B cell (primary cell): ENCODE measurements at places on chromosomes 11 and 22. TPM values are rescaled to one million over a fixed set of nuclear protein-coding genes. Genes with fewer than 3 reads are reported as not detected.

The GAB2 gene
- 85.9 and 89.9 TPM in 2 replicates for total RNA-seq

DNA sequence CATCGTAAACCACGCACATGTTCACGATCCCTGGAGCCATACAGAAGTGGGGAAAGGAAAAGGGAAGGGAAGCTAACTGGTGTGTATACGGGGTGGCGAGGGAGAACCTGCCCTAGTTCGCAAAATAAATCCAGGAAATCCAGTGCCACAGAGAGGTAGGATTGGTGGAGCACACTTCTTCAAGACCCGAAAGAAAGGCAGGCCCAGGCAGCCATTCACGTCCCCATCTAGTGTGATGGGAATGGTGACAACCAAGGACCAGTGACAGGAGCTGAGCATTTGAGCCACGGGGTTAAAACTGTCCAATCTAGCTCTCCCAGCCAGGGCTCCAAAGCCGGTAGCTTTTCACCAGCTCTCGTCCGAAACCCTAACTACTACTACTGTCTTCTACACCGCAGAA lies 53.7 kb downstream of the IGSF9B start:
- no peaks in the 10 kb centered on the region for H3K36me3 ChIP-seq
- peaks cover 2% of the 10 kb centered on the region for H3K4me1 ChIP-seq
- H3K4me3 ChIP-seq, result no peak overlapping the region
- H3K27ac ChIP-seq, result no peak overlapping the region

GRCh38 chr11:75100314-75100713 lies 3.6 kb upstream of the OR2AT4 start:
- H3K36me3 ChIP-seq, result no peaks in the 10 kb centered on the region
- H3K4me3 ChIP-seq, result no peak overlapping the region
- H3K27ac ChIP-seq, result no peak overlapping the region
- no peaks in the 10 kb centered on the region for H3K4me1 ChIP-seq

DNA sequence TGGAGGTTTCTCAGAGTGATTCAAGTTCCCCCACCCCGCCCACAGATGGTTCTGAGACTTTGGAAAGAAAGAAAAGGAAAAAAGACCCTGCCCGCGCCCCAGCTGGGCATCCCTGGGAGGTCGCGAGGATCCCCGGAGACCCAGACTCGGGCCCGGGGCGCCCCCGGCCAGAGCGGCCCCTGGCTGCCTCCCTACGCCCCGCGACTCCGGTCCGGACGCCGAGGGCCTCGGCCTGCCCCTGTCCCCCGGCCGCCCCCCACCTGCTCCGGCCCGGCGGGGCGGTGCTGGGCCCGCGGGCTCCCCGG lies 2.3 kb upstream of the AIFM3 start:
- H3K27me3 ChIP-seq, result peaks cover 23% of the 10 kb centered on the region
- H3K4me3 ChIP-seq, result peak overlapping the region; percentile 25
- H3K27ac ChIP-seq, result no peak overlapping the region
- no peak for DNase-seq
- H3K36me3 ChIP-seq, result no peaks in the 10 kb centered on the region
- peaks cover 36% of the 10 kb centered on the region for H3K4me1 ChIP-seq

The IL18 gene
- 0.58 and 0.67 TPM in 2 replicates for total RNA-seq

DNA sequence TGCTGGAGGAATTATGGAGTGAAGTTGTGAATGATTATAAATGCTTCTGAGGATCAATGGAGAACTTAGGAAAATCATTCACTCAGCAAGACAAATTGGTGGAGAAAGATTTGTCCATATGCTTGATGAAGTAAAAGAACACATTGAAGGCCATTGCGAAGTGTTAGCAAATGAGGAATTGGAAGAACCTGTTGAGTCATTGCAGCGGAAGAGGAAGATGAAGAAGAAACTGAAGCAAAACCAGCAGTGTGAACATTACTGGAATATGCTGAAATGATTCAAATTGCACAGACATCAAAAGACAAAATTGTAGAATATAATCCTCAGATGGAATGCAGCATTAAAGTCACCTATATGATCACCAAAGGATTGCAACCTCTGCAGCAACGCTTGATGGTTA lies 168.1 kb downstream of the ADAMTS15 start:
- DNase-seq, result no peak
- no peaks in the 10 kb centered on the region for H3K27me3 ChIP-seq
- no peak overlapping the region for H3K4me3 ChIP-seq
- H3K4me1 ChIP-seq, result no peaks in the 10 kb centered on the region
- H3K27ac ChIP-seq, result no peak overlapping the region

DNA sequence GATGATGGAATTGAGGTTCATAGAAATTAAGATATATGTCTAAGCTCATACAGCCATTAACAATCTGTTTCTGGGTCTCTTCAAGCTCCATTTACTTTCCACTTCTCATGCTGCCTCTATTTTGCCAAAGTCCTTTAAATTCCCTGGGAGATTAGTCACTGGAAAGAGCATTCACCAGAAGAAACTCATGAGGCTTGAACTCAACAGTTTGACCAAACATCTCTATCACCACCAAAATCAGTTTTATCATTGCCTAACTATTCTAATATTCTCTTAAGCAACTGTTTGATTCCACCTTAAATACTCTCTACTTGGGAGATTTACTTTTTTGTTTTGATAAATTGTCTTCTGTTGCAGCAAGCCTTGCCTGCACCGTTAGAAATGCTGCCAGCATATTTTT lies 881.3 kb downstream of the KCNA4 start:
- H3K27ac ChIP-seq, result no peak overlapping the region
- no peak overlapping the region for H3K4me3 ChIP-seq
- no peaks in the 10 kb centered on the region for H3K4me1 ChIP-seq
- H3K36me3 ChIP-seq, result no peaks in the 10 kb centered on the region
- DNase-seq, result no peak

The RFPL3 gene
- total RNA-seq, result not detected in 2 replicates

The LSP1 gene
- 445 and 446 TPM in 2 replicates for total RNA-seq

- no peaks in the 10 kb centered on the region for H3K4me1 ChIP-seq
- no peak overlapping the region for H3K27ac ChIP-seq
- H3K36me3 ChIP-seq, result no peaks in the 10 kb centered on the region
- peaks cover 4% of the 10 kb centered on the region for H3K27me3 ChIP-seq
- DNase-seq, result no peak
Observed at GRCh38 chr22:27772081-27772983, 29.2 kb downstream of the MN1 start.

- no peaks in the 10 kb centered on the region for H3K36me3 ChIP-seq
- no peak overlapping the region for H3K4me3 ChIP-seq
- no peak for DNase-seq
Observed at GRCh38 chr11:131579932-131580387, 209.5 kb downstream of the NTM start.

- no peaks in the 10 kb centered on the region for H3K27me3 ChIP-seq
- no peaks in the 10 kb centered on the region for H3K36me3 ChIP-seq
- H3K4me1 ChIP-seq, result peaks cover 70% of the 10 kb centered on the region
- DNase-seq, result peak; percentile 87
- H3K4me3 ChIP-seq, result peak overlapping the region; percentile 8
Observed at GRCh38 chr11:67351275-67352005, 1.9 kb downstream of the POLD4 start.

GRCh38 chr11:44452827-44453572 lies 112.5 kb upstream of the CD82 start:
- no peak for DNase-seq
- H3K27ac ChIP-seq, result no peak overlapping the region
- no peaks in the 10 kb centered on the region for H3K4me1 ChIP-seq
- H3K27me3 ChIP-seq, result no peaks in the 10 kb centered on the region
- H3K4me3 ChIP-seq, result no peak overlapping the region
- H3K36me3 ChIP-seq, result no peaks in the 10 kb centered on the region

GRCh38 chr11:61895046-61895717 lies 3.8 kb upstream of the FADS3 start:
- H3K4me3 ChIP-seq, result no peak overlapping the region
- no peaks in the 10 kb centered on the region for H3K36me3 ChIP-seq
- no peak overlapping the region for H3K27ac ChIP-seq
- peaks cover 52% of the 10 kb centered on the region for H3K4me1 ChIP-seq
- no peak for DNase-seq

The MRPL17 gene
- 18.2 and 23.1 TPM in 2 replicates for total RNA-seq

DNA sequence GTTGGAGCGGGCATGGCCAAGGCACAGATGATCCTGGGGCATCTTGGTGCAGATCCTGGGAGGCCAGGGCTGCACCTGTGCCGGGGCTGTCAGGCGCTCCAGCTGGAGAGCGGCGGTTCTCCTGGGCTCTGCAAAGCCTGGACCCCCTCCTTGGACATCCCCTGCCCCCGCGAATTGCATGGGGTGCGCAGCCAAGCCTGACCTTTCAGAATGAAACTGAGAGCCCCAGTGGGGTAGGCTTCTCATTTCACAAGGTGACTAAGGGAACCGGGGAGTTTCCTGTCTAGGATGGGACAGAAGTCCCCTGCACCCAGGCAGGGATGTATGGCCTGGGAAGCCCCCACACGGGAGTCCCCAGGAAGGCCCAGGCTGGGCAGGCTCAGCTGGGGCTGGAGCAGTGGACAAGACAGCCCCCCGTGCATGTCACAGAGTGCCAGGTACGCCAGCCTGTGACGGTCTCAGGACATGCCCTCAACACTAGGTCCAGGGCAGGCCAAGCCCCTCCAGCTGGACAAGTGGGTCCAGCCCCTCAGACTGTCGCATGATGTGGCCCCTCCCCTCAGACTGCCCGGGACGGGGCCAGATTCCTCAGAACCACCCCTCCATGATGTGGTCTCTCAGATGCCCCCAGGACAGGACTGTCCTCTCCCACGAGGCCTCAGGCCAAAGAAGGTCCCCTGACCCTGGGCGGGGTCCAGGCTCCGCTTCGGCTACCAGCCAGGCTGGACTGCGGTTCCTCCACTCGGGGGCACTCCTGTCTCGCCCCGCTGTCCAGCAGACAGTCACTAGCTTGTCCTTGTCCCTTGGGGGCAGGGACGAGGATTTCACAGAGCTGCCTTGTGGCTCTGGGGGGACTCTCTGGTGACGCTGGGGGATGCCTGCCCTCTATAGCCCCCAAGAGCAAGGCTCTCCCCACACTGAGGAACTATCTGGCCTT lies 2.3 kb downstream of the LSP1 start:
- no peaks in the 10 kb centered on the region for H3K36me3 ChIP-seq
- H3K4me1 ChIP-seq, result peaks cover 58% of the 10 kb centered on the region
- peak overlapping the region; percentile 73 for H3K4me3 ChIP-seq
- no peaks in the 10 kb centered on the region for H3K27me3 ChIP-seq
- peak; percentile 61 for DNase-seq
- H3K27ac ChIP-seq, result peak overlapping the region; percentile 38

- H3K27ac ChIP-seq, result no peak overlapping the region
- no peak overlapping the region for H3K4me3 ChIP-seq
- no peaks in the 10 kb centered on the region for H3K27me3 ChIP-seq
- peaks cover 7% of the 10 kb centered on the region for H3K36me3 ChIP-seq
Observed at GRCh38 chr11:66626926-66627325, 10.5 kb downstream of the RBM14 start.

DNA sequence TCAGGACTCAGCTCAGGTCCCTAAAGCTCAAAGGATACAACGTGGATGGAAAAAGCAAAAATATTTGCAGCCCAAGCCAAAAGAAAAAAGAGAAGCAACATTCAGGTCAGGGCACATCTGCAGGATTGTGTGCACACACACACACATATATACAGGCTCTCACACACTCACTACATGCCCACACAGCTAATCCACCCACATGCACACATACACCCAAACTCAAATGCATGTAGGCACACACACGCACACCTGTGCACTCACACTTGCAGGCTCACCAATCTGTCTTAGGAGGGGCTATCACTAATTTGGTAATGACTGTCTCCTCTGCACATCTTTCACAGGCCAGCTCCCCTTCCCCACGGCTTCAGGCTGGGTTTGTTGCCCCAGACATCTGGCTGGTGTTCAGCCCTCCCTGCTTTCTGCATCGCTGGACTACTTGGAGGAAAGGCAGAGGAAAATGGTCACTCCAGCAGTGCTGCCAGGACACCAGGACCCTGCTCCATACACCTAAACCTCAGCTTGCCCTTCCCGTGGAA lies 103.6 kb upstream of the DRD2 start:
- no peak overlapping the region for H3K27ac ChIP-seq
- H3K4me1 ChIP-seq, result no peaks in the 10 kb centered on the region
- no peaks in the 10 kb centered on the region for H3K27me3 ChIP-seq
- DNase-seq, result no peak
- no peaks in the 10 kb centered on the region for H3K36me3 ChIP-seq
- H3K4me3 ChIP-seq, result no peak overlapping the region

DNA sequence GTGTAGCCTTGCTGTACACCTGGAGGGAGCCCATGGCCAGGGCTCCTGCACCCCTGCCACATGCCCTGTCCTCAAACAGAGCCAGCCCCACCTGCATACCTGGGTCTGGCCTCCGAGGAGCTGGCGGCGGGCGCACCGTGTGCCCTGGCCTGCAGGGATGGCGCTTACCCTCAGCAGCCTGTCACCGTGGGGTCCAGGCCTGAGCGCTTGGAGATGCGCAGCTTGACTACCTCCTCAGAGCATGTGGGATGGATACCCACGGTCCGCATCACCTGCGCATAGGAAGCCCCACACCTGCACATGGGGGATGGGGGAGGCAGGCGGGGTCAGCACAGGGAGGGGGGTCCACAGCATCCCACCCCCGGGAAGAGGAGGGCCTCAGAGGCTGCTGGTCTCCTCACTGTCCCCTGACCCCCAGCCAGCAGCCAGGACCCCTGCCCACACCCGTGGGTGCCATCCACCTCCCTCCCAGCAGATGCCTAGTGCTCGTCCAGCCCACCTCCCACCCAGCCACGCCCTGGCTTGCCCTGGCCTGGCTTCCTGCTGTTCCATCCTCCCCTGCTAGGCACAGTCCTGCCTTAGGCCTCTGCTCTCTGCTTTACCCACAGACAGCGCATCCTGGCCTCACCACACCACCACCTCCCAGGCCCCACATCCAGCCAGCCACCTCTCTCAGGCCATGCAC lies 22.4 kb upstream of the GNB1L start:
- no peak for DNase-seq
- no peak overlapping the region for H3K4me3 ChIP-seq

The PKDREJ gene
- not detected in 2 replicates for total RNA-seq

GRCh38 chr11:36114095-36114494 lies 170.2 kb downstream of the LDLRAD3 start:
- H3K27ac ChIP-seq, result no peak overlapping the region
- H3K27me3 ChIP-seq, result no peaks in the 10 kb centered on the region
- no peaks in the 10 kb centered on the region for H3K36me3 ChIP-seq
- no peaks in the 10 kb centered on the region for H3K4me1 ChIP-seq

- peaks cover 13% of the 10 kb centered on the region for H3K4me1 ChIP-seq
- no peak overlapping the region for H3K27ac ChIP-seq
- H3K27me3 ChIP-seq, result no peaks in the 10 kb centered on the region
- no peak for DNase-seq
- no peaks in the 10 kb centered on the region for H3K36me3 ChIP-seq
Observed at GRCh38 chr22:45995405-45996101, 18.6 kb upstream of the WNT7B start.

GRCh38 chr11:69841170-69841858 lies 22.1 kb upstream of the FGF3 start:
- H3K4me3 ChIP-seq, result no peak overlapping the region
- DNase-seq, result no peak
- no peaks in the 10 kb centered on the region for H3K4me1 ChIP-seq
- no peak overlapping the region for H3K27ac ChIP-seq
- H3K36me3 ChIP-seq, result no peaks in the 10 kb centered on the region
